Astrocyte (in vitro differentiated cells and primary cell): ENCODE measurements at places on chromosomes 5 and 9.
A peak's percentile ranks its signal among the peaks of the same experiment; 100 is the strongest.

DNA sequence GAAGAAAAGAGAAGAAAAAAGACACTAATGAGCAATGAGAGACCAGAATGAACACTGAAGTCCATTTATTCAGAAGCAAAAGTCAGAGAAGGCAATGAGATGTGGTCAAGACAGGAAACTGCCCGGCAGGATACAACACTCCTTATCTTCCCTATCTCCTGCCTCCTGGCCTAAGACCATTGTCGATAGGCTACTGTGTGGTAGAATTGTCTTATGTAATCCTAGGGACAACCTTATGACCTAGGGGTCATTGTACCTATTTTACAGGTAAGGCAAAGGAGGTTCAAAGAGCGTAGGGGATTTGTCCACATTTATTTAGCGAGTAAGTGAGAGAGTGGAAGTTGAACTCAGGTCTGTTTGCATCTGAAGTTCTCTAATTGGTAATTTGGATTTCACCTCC lies 63.0 kb upstream of the PTPN3 start:
- no peaks in the 10 kb centered on the region for H3K4me1 ChIP-seq
- H3K4me3 ChIP-seq, result no peak overlapping the region
- H3K36me3 ChIP-seq, result no peaks in the 10 kb centered on the region
- peaks cover 9% of the 10 kb centered on the region for H3K27me3 ChIP-seq

GRCh38 chr9:87648606-87649005 lies 77.3 kb upstream of the CTSL start:
- DNase-seq, result no peak
- H3K27ac ChIP-seq, result no peak overlapping the region
- H3K27me3 ChIP-seq, result no peaks in the 10 kb centered on the region

GRCh38 chr9:85610074-85610860 lies 131.5 kb downstream of the AGTPBP1 start:
- no peaks in the 10 kb centered on the region for H3K36me3 ChIP-seq
- no peaks in the 10 kb centered on the region for H3K27me3 ChIP-seq
- no peaks in the 10 kb centered on the region for H3K4me1 ChIP-seq
- H3K4me3 ChIP-seq, result peak overlapping the region; percentile 35

DNA sequence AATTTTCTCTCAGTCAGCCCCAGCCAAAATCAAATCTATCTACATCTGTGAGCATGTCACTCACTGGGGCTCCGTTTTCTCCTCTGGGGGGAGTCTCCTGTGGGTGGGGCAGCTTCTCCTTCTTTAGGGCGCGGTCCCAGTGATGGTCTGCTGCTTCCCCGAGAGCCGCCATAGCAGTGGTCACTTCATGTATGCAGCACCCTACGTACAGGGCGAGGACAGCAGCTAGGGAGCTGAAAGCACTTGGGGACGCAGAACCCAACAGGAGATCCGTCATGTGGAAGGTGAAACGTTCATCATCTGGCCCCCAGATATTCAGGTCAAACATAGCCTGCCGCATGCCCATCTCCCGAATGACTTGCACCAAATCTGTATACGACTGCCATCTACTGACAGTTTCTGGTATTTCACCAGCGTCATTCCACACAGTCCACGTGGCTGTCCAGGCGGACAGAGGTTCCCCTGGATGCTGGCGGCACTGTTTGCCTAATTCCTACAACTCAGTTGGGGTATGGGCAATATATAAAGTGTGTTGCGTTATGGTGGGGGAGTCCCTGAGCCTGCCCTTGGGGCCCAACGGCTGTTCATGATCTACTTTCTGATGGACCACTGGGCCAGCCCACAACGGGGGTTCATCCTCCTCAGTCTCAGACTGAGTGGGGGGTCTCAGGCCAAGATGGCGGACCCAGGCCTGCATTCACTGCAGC lies 795.0 kb downstream of the EFNA5 start:
- DNase-seq, result no peak
- H3K4me1 ChIP-seq, result no peaks in the 10 kb centered on the region
- H3K36me3 ChIP-seq, result no peaks in the 10 kb centered on the region
- H3K27me3 ChIP-seq, result no peaks in the 10 kb centered on the region
- H3K27ac ChIP-seq, result no peak overlapping the region
- H3K4me3 ChIP-seq, result no peak overlapping the region

- no peak for DNase-seq
- H3K27ac ChIP-seq, result no peak overlapping the region
- H3K36me3 ChIP-seq, result no peaks in the 10 kb centered on the region
- no peaks in the 10 kb centered on the region for H3K4me1 ChIP-seq
- no peaks in the 10 kb centered on the region for H3K27me3 ChIP-seq
Observed at GRCh38 chr5:1039210-1039548, 30.6 kb downstream of the NKD2 start.
